AG08395 (cell line): ENCODE measurements at places on chromosomes 11 and 22.
A peak's percentile ranks its signal among the peaks of the same experiment; 100 is the strongest.

GRCh38 chr22:31650391-31650790 lies 11.6 kb downstream of the PISD start:
- DNase-seq, result peak; percentile 53

- DNase-seq, result no peak
These were observed 4.9 kb downstream of the ALX4 start for GRCh38 chr11:44305026-44305469.

- DNase-seq, result no peak
These were observed 21.3 kb downstream of the PIWIL4 start for GRCh38 chr11:94588366-94588942.

- DNase-seq, result no peak
These were observed 5.2 kb downstream of the CRTAM start for GRCh38 chr11:122843281-122844141.

- peak; percentile 23 for DNase-seq
These were observed 33.5 kb downstream of the ETS1 start for GRCh38 chr11:128553662-128554362.

- no peak for DNase-seq
These were observed 24.7 kb upstream of the SOX6 start for GRCh38 chr11:16380941-16381568.

DNA sequence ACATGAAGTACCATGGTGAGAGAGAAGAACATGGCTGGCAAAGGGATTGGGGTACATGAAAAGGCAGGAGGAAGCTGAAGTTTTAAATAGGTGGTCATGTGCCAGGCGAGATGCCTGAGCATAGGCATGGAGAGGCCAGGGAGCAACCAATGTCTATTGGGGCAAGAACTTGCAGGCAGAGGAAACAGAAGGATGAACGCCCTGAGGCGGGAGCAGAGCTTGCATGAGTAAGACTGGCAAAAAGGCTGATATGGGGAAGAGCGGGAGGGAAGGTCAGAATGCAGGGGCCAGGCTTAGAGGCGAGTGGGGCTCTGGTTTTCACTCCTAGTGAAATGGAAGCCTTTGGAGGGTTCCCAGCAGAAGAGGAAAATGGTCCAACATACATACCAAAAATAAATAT lies 52.5 kb upstream of the VSTM5 start:
- no peak for DNase-seq

DNA sequence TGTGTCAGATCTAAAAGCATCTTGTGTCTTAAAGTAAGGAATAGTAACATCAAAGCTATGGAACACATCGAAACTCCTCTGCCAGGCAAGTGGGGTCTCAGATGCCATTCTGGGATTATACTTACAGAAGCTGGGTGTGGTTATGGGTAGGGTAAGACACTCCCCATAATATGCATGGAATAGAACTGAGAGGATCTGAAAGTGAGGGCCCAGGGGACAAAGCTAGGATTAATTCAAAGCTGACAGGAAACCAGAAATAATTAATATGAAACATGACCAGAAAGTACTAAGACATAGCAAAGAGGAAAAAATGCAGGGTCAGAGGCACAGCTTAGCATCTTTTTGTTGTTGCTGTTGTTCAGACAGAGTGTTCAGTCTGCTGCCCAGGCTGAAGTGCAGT lies 40.2 kb upstream of the EED start:
- no peak for DNase-seq

DNA sequence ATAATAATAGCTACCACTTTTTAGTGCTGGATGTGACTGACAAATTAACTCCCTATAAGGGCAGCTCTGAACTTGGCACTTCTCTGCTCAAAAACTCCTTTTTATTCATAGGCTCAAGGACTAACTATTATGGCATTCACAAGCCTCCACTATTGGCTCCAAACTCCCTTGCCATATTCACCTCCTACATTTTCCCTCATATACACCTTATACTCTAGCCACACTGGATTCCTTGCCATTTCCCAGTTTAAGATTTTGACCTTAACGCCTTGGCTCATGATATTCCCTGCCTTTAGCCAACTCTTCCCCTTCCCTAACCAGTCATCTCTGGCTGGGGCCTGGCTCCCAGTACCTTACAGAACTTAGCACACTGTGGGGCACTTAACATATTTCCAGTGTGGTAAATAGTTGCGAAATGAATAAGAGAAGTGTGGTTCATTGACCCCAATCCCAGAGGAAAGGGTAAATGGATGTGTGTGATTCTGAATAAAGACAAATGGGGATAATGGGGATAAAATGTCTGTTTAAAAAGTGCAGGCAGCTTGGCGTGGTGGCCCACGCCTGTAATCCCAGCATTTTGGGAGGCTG lies 40.0 kb upstream of the SORL1 start:
- no peak for DNase-seq

DNA sequence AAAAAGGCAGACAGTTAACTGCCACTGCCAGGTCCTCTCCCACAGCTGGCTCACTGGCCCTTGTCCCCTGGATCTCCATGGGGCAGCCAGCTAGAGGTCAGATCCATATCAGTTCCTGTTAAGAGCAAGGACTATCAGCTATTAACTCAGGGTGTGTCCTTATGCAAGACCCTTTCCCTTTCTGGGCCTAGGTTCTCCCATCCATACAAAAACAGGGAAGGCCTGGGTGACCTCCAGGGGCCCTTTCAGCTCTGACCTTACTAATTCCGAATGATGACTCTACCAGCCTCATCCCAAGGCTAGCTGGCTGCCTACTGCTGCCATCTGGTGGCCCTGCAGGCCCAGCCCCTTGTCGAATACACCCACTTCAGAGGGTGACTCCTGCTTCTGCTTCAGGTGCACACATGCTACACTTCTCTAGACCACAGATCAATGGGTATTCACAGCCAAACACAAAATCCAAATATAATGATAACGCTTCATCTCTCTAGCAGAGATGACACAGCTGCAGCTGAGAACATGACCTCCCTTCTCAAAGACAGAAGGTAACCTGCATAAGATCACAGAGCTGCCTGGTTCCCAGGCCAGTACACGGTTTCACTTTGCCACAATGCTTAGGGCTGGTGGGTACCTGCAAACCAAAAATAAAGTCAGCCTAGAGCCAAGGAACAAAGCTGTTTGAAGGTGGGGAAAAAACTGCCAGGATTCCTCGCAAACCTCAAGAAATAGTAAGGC lies 34.1 kb downstream of the SERGEF start:
- peak; percentile 86 for DNase-seq

GRCh38 chr22:28187612-28188011 lies 268.6 kb upstream of the PITPNB start:
- no peak for DNase-seq

DNA sequence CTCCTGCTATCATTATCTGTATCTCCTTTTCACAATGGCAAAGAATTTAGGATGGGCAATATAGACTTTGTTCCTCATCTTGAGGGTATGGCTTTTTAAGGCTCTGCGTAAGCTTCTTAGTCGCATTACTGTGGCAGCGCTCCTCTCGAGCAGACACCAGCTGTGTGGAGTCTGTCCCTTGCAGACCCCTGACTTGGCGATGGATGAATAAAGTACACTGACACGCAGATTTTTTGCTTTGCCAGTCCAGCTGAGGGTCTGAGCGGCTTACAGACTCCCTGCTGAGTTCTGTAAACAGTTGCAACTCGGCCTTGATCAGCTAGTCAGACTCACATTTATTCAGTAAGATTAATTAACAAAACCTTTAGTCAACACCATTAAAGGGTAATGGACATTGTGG lies 390.0 kb upstream of the CNTN5 start:
- DNase-seq, result no peak

GRCh38 chr11:114211444-114212121 lies 84.6 kb upstream of the NNMT start:
- DNase-seq, result no peak

GRCh38 chr11:26983645-26984044 lies 10.3 kb upstream of the FIBIN start:
- DNase-seq, result no peak

GRCh38 chr11:130180491-130180890 lies 20.9 kb downstream of the ST14 start:
- DNase-seq, result peak; percentile 33

DNA sequence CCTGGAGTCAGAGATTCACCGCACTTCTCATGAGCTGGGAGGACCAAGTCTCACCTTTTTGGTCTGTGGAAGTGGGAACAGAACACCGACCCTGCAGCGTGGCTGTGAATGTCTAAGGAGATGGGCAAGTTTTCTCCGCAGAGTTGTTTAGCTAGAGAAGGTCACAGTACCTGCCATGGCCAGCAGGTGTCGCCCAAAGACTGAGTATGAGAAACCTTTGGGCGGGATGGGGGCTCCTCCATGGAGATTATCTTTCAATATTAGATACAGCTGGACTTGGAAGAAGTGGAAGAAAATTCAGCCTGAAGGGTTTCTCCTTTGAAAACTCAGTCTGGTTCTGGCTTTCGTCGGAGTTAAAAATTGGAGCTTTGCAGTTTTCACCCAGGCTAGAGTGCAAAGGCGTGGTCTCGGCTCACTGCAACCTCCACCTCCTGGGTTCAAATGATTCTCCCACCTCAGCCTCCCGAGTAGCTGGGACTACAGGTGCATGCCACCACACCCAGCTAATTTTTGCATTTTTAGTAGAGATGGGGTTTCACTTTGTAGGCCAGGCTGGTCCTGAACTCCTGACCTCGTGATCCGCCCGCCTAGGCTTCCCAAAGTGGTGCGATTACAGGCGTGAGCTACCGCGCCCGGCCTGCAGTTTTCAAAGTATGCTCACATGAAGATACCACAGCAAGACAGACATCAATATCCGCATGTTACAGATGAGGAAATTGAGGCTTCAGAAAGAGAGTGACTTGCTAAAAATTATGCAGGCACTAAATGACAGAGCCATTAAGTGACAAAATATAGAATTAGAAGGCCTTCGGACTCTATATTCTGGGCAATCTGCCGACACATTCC lies 10.7 kb upstream of the DSCAML1 start:
- DNase-seq, result peak; percentile 78

GRCh38 chr11:98227278-98227677 lies 793.5 kb upstream of the CNTN5 start:
- no peak for DNase-seq

GRCh38 chr11:36792996-36793914 lies 195.2 kb upstream of the RAG2 start:
- DNase-seq, result no peak

DNA sequence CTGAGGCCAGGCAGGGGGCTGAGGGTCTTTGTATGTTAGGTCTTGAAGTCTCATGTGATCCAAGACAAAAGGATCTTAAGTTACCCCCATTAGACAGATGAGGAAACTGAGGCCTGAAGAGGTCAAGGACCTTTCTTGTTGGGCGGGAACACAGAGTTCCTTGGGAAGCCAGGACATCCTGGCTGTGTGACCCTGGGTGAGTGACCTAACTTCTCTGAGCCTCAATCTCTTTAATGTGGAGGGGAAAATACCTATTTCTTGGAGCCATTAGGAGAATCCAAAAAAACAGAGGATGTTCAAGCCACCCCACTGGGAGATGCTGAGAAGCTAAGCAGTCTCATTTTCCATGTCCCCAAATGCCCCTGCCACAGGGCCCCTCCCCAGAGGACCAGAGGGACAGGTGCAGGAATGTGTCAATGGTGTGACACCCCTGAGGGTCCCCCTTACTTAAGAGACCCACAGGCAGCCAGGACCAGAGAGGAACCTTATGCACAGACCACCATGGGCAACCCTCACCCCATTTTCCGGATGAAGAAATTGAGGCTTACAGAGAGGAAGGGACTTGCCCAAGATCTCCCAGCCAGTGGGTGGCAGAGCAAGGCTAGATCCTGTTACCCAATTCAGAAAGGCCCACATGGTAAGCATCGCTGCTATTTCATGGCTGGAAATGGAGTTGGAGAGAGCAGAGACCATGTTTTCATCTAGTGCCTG lies 8.0 kb downstream of the RAC2 start:
- no peak for DNase-seq

- DNase-seq, result no peak
These were observed 1.8 kb upstream of the MS4A15 start for GRCh38 chr11:60754887-60755286.

DNA sequence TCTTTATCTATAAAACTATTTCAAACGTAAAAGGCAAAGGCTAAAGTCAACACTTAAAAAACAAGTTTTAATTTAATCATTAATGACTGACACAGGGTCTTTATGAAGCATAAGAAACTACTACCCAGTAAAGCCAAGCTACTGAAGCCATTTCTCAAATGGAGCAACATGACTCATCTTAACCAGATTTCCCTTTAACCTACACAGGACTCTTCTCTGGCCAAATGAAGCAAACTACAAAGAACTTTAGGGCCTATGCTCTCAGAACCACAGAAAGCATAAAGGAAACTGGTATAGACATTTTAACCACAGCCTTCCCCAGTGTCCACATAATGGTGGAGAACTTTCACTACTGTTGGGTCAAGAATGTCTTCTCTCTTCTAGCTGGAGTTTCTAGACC lies 34.7 kb downstream of the ALG9 start:
- no peak for DNase-seq

DNA sequence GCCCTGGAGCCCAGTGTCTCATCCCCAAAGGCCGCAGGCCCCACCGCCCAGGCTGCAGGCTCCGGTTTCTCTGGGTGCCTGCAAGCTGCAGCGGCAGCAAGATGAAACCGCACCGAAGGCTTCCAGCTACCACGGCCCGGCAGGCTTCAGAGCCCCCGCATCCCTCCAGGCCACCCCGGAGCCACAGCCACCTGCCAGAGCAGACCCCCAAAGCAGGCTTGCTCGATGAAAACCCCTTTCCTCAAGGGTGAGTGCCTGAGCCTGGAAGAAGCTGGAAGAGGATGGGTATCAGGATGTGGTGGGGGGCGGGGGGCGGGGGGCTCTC lies 24.5 kb upstream of the GNB1L start:
- DNase-seq, result no peak

DNA sequence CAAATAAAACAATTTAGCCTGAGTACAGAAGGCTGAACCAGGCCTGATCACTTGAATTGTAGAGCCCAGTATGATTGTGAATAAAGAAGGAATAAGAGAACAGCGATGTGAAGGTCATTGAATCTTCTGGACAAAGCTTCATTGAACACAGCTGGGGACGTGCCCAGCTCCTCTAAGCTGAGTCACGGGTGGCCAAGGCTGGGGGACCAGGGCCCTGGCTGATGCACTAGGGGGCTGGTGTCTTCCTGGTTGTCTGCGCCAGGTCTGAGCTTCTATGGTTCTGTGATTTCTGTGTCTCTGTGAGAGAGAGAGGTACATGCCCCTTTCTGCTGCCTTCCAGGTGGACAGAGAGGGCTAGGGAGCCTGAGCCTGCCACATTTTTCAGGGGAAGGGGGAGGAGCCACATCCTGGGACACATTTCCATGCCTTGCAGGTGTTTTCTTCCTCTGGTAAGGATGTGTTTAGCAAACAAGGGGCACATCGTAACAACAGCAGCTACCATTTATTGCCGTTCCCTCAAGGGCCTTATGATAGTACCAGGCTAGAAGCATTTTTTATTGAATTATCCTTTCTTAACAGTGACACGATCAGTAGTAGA lies 135.7 kb downstream of the C11orf91 start:
- DNase-seq, result no peak

DNA sequence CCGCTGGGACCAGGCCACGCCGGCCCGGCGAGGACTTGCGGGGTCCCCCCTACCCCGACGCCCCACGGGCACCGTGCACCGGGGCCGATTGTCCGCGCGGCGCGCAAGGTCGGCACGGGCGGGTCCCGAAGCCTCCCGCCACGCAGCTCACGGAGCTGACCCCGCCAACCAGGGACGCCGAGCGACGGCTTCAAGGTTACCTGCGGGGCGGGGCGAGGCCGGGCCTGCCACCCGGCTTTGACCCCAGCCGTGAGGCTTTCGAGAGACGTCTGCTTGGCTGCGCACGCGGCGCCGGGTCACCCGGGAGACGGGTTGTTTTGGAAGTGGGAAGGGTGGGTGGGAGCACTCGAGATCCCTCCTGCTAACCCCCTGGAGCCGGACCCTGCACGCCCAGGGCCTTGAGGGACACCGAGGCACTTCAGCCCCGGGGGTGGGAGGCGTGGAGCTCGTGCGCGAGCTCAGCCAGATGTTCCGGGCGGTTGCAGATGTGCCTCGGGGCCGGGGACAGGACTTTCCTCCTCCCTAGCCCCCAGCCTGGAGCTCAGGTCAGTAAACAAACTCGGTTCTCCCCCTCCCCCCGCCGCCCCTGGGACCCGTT lies 3.2 kb upstream of the WNT11 start:
- no peak for DNase-seq
